Ovary (tissue), 10 donors: ENCODE measurements at places on chromosomes 11 and 22.
A peak's percentile ranks its signal among the peaks of the same experiment; 100 is the strongest.

DNA sequence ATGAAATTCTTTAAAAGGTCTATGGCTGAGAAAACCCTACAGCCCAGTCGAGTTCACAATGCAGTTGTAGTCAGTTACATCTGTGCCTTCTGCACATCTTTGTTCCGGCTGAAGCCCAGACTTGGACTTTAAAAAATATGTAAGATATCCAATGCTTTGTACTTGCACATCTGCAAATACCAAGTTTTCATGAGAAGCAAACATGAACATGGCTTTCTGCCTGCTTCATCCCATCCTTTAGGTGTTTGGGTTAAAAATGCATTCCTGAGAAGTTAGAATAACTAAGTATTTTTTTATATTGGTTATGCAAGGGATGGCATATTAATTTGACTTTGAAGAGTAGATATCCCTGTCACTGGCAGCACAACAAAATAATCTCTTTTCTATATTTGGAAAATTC lies 528.4 kb downstream of the METTL15 start:
- no peak overlapping the region for H3K27ac ChIP-seq
- no peaks in the 10 kb centered on the region for H3K4me1 ChIP-seq
- no peaks in the 10 kb centered on the region for H3K36me3 ChIP-seq
- H3K4me3 ChIP-seq = no peak overlapping the region

- no peak overlapping the region for H3K4me3 ChIP-seq
- H3K27ac ChIP-seq = no peak overlapping the region
- H3K4me1 ChIP-seq = no peaks in the 10 kb centered on the region
- no peak for DNase-seq
- H3K36me3 ChIP-seq = no peaks in the 10 kb centered on the region
Measured at GRCh38 chr22:48098243-48098920, 1335.9 kb downstream of the TBC1D22A start.

GRCh38 chr11:67468056-67468455 lies 995 bp downstream of the TMEM134 start:
- no peak overlapping the region for H3K27ac ChIP-seq
- H3K4me3 ChIP-seq = peak overlapping the region; percentile 93
- no peaks in the 10 kb centered on the region for H3K27me3 ChIP-seq
- H3K36me3 ChIP-seq = no peaks in the 10 kb centered on the region
- peaks cover 7% of the 10 kb centered on the region for H3K4me1 ChIP-seq

- no peaks in the 10 kb centered on the region for H3K36me3 ChIP-seq
- no peaks in the 10 kb centered on the region for H3K27me3 ChIP-seq
- DNase-seq = peak; percentile 68
- H3K4me1 ChIP-seq = peaks cover 8% of the 10 kb centered on the region
Measured at GRCh38 chr11:8870411-8871170, 40.4 kb upstream of the AKIP1 start.
